ENCODE measurements at places on chromosomes 6 and 20. TPM values are rescaled to one million over a fixed set of nuclear protein-coding genes. Genes with fewer than 3 reads are reported as not detected.

DNA sequence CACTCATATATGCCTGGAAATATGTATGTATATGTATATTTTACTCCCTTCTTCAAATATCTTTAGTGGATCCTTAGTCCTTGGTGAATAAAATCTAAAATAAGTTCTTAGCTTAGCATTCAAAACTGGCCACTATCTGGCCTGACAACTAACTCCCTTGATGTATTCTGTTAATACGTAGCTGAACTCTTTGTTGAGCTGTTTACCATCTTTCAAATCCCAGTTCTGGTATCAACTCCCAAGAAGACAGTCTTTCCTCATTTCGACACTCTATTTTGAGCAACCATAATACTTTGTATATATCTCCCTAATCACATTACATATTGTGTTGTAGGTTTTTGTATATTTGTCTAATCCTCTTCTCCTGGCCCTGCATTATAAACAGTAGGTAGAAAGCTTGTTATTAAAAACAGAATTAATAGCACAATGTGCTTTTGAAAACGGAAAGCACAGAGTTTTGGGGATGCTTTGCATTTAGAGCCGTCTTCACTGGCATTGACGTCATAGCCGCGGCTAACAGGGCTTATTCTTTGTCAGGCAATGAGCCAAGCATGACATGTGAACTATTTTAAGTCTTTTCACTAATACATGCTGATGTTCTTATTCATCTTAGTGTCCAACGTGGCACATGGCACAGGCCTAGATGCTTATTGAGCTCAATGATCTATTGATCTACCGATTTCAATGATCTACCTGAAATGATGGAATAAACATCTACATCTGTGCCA lies 47.2 kb upstream of the CCN2 start:
- H3K4me3 ChIP-seq: no peak overlapping the region
- no peaks in the 10 kb centered on the region for H3K27me3 ChIP-seq
- no peaks in the 10 kb centered on the region for H3K4me1 ChIP-seq
- no peak overlapping the region for H3K27ac ChIP-seq

- no peak for DNase-seq
- no peak overlapping the region for H3K27ac ChIP-seq
- no peak overlapping the region for H3K4me3 ChIP-seq
- H3K36me3 ChIP-seq: no peaks in the 10 kb centered on the region
- H3K4me1 ChIP-seq: peaks cover 4% of the 10 kb centered on the region
Observed at GRCh38 chr6:70264306-70264705, 38.6 kb downstream of the COL9A1 start.

- peaks cover 8% of the 10 kb centered on the region for H3K27me3 ChIP-seq
- no peak overlapping the region for H3K4me3 ChIP-seq
- H3K36me3 ChIP-seq: peaks cover 4% of the 10 kb centered on the region
- H3K27ac ChIP-seq: no peak overlapping the region
Observed at GRCh38 chr6:143522039-143522600, 10.6 kb upstream of the FUCA2 start.

- DNase-seq: no peak
- no peaks in the 10 kb centered on the region for H3K36me3 ChIP-seq
- peak overlapping the region; percentile 68 for H3K4me3 ChIP-seq
- peak overlapping the region; percentile 44 for H3K27ac ChIP-seq
Observed at GRCh38 chr6:39790772-39791171, 1.4 kb upstream of the DAAM2 start.

- H3K4me1 ChIP-seq: no peaks in the 10 kb centered on the region
- H3K27ac ChIP-seq: no peak overlapping the region
- H3K4me3 ChIP-seq: no peak overlapping the region
- no peak for DNase-seq
Observed at GRCh38 chr6:121609281-121609680, 173.8 kb downstream of the GJA1 start.

- peaks cover 3% of the 10 kb centered on the region for H3K27me3 ChIP-seq
- H3K4me1 ChIP-seq: peaks cover 40% of the 10 kb centered on the region
- no peak overlapping the region for H3K27ac ChIP-seq
- no peaks in the 10 kb centered on the region for H3K36me3 ChIP-seq
- no peak overlapping the region for H3K4me3 ChIP-seq
Observed at GRCh38 chr6:35147026-35147425, 5.9 kb upstream of the TCP11 start.

DNA sequence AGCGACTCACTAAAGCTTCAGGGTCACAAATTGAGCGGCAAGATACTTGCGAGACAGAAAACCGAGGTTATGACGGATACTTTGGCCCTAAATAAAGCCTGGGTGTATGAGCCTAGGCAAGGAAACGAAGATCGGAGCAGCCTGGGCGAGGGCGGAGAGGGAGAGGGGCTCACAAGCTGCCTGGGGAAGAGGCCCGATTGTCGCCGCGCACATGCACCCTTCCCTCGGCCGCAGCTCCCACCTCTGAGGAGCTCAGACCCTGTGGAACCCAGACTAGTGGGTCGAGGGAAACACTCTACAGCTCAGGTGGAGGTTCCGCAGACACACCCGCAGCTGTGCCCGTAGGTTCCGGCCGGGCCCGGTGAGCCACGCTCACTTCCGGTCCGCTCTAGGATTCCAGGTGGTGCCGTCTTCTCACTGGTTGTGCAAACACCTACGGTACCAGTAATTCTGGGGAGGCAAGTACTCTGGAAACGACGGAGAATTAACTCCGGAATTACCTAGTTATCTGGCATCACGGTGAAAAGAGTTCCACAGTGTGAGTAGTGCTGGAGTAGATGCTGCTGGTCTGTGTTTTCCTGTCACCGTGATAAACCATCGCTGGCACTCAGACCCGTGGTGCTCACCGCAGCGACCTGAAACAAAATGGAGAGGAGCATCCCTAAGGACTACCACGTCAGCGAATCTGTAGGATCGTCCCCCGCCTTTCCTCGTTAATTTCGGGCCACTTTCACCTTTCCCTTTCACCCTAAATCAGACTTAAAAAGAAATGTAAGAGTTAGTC lies 61.5 kb downstream of the GPX5 start:
- peaks cover 2% of the 10 kb centered on the region for H3K36me3 ChIP-seq
- H3K4me1 ChIP-seq: peaks cover 48% of the 10 kb centered on the region
- DNase-seq: peak; percentile 80
- peak overlapping the region; percentile 98 for H3K4me3 ChIP-seq
- peaks cover 4% of the 10 kb centered on the region for H3K27me3 ChIP-seq

DNA sequence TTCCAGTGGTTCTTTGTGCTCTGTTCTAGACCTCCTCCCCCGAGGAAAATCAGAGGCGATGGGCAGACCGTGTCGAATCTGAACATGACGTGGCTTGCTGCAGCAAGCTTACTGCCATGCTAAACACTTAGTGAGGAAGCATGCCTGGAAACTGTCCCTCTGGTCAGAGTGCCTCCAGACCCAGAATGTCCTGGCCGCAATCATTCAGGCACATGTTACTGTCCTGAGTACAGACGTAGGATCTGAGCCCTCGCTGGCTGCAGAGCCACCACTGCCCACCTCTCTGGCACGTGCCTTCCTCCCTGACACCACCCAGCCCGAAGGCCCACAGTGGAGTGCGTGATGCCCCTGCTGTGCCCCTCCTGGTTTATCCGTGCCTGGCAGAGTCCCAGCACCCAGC lies 163.6 kb downstream of the SYNDIG1 start:
- no peak overlapping the region for H3K27ac ChIP-seq
- no peak for DNase-seq
- H3K4me3 ChIP-seq: no peak overlapping the region
- H3K27me3 ChIP-seq: no peaks in the 10 kb centered on the region
- peaks cover 27% of the 10 kb centered on the region for H3K4me1 ChIP-seq

DNA sequence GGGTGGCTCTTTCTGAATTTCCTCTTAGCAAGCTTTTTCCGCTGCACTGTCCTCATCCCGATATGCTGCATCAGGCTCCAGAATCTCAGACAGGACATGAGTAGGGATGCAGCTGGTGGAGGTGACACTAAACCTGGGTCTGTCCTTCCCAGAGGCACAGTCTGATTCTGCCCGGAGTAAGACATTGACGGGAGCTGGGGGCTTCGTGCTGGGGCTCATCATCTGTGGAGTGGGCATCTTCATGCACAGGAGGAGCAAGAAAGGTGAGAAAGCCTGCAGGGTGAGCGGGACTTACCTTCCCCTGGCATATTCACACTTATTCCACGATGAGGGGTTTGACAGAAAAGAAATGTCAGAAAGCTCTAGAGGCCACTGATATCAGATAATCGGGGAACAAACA lies 9.8 kb downstream of the HLA-DPB1 start:
- peaks cover under 1% of the 10 kb centered on the region for H3K27me3 ChIP-seq
- no peak overlapping the region for H3K27ac ChIP-seq
- H3K4me1 ChIP-seq: peaks cover 19% of the 10 kb centered on the region

DNA sequence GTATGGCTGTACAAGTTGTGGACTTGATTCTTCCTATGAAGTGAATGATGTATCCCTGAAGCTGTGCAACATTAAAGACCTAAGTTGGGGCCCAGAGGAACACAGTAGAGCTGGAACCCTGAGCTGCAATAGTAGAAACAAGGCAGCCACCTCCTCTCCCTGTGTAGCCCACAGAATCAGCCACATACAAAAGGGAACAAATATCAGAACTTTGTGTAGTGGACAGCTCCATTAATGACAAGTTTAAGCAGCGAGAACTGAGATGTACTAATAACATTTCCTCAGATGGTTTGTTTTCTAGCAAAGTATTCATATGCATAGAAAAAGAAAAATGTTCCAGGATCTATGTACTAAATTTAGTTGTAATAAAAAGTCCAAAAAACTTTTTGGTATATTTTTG lies 19.2 kb downstream of the PHACTR1 start:
- no peak for DNase-seq
- no peaks in the 10 kb centered on the region for H3K36me3 ChIP-seq
- H3K4me1 ChIP-seq: no peaks in the 10 kb centered on the region

DNA sequence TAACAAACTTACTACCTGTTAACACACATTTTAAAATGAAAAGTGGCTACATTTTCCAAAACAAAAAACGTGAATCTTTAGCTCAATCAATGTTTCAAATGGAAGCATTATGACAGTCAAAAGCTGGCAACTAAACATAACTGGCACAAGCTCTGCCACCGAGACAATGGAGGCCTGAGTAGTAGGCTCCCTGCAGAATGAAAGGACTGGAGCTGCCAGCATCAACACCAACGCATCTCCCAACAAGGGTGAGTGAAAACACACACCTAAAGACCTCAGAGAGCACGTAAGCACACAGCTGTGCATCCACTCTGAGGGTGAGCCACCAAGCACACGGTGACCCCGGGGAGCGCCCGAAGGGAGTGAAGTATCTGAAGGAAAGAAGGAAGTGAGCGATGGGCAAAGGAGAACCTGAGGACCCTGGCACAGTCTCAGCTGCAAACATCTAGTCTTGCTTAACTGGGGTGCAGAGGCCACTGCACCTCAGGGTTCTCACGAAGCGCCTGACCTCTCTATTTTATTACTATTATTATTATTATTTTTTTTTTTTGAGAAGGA lies 1.6 kb upstream of the ADRM1 start:
- peak overlapping the region; percentile 70 for H3K27ac ChIP-seq
- no peaks in the 10 kb centered on the region for H3K27me3 ChIP-seq
- H3K4me3 ChIP-seq: peak overlapping the region; percentile 74
- H3K4me1 ChIP-seq: no peaks in the 10 kb centered on the region
- peaks cover 3% of the 10 kb centered on the region for H3K36me3 ChIP-seq
- no peak for DNase-seq

DNA sequence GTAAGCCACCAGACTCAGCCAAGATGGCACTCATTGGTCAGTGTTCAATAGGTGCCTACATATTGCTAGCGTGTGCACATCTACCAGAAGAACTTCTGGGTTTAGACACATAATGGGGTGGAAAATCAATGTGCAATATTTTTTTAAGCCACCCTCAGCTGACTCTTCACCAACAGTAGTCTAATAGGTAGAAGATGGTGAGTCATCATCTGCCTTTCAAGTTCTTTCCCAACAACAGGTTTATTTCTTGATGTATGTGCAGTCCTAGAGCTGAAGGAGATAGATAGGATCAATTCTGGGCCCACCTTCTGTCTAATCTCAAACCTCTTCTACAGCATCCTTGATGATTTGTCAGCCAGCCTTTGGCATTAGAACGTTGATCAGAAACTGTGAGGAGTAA lies 41.3 kb downstream of the IRAK1BP1 start:
- no peak overlapping the region for H3K27ac ChIP-seq
- H3K4me3 ChIP-seq: no peak overlapping the region
- no peak for DNase-seq
- peaks cover 5% of the 10 kb centered on the region for H3K36me3 ChIP-seq
- peaks cover 14% of the 10 kb centered on the region for H3K4me1 ChIP-seq

GRCh38 chr6:9316831-9317230 lies 881.5 kb upstream of the SLC35B3 start:
- H3K4me1 ChIP-seq: peaks cover 4% of the 10 kb centered on the region
- no peaks in the 10 kb centered on the region for H3K27me3 ChIP-seq
- no peak for DNase-seq
- no peak overlapping the region for H3K4me3 ChIP-seq
- H3K27ac ChIP-seq: no peak overlapping the region

- peaks cover 20% of the 10 kb centered on the region for H3K27me3 ChIP-seq
- no peaks in the 10 kb centered on the region for H3K36me3 ChIP-seq
- no peak overlapping the region for H3K27ac ChIP-seq
- H3K4me3 ChIP-seq: no peak overlapping the region
- DNase-seq: no peak
Observed at GRCh38 chr20:39641423-39641822, 679.3 kb downstream of the DHX35 start.

DNA sequence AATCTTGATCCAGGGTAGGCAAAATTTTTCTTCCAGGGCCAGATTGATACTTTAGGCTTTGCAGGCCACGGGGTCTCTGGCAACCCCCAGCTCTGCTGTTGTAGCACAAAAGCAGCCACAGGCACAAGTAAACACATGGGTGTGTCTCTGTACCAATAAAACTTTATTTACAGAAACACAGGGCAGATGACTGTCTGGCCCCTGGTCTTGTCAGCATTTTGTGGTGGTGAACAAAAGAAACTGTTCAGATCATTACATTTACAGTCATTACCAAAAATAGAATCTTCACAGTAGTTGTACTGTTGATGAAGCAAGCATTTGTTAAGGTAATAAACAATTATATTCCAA lies 45.0 kb upstream of the KIF25 start:
- H3K36me3 ChIP-seq: peaks cover 51% of the 10 kb centered on the region
- H3K27me3 ChIP-seq: no peaks in the 10 kb centered on the region
- no peak overlapping the region for H3K4me3 ChIP-seq
- no peak for DNase-seq

DNA sequence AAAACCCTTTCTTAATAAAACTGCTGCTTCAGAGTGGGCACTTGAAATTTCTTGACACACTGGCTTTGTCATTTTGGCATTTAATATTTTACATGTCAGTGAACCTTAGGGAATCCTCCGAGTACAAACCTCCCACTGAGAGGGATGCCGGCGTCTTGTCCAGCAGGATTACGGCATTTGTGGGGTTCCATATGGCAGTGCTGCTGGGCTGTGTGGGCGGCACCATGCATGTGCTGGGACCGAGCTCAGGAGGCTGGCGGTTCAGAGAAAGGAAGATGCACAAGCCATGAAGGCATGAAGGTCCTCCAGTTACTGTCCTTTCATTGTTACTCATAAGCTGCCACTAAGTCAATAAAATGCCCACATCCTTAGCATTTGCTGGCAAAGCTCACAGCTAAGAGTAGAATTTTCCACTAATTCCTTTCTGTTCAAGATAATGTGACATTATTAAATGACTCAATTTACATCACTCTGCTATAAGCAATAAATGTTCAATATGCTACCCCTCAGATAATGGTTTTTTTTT lies 61.4 kb downstream of the LY86 start:
- no peak for DNase-seq
- H3K36me3 ChIP-seq: no peaks in the 10 kb centered on the region
- H3K4me1 ChIP-seq: no peaks in the 10 kb centered on the region
- H3K27ac ChIP-seq: no peak overlapping the region

Gene KIAA1755
- total RNA-seq: 4.7 TPM

Gene KCNB1
- total RNA-seq: 0.95 TPM

Gene CD24
- 1,512 TPM for total RNA-seq

Gene LY6G6D
- total RNA-seq: not detected

Gene SIRPD
- total RNA-seq: not detected

Gene DNAH8
- 0.05 TPM for total RNA-seq

Gene EPM2A
- 6.0 TPM for total RNA-seq

Gene RAB23
- 17.4 TPM for total RNA-seq

Gene ARFGEF3
- total RNA-seq: 24.0 TPM

Gene LHFPL5
- total RNA-seq: not detected
